Natural killer cell treated with Interleukin-12 subunit alpha and Interleukin-12 subunit beta and Interleukin-15 and Interleukin-18, amount 100 ng/mL, for 72 hours (primary cell): ENCODE measurements at places on chromosomes 2 and 18.

GRCh38 chr2:64168756-64169155 is 24.5 kb upstream of the PELI1 start:
- no peak overlapping the region for H3K27ac ChIP-seq
- no peak overlapping the region for H3K4me3 ChIP-seq
- H3K36me3 ChIP-seq, result no peaks in the 10 kb centered on the region
- DNase-seq, result no peak

DNA sequence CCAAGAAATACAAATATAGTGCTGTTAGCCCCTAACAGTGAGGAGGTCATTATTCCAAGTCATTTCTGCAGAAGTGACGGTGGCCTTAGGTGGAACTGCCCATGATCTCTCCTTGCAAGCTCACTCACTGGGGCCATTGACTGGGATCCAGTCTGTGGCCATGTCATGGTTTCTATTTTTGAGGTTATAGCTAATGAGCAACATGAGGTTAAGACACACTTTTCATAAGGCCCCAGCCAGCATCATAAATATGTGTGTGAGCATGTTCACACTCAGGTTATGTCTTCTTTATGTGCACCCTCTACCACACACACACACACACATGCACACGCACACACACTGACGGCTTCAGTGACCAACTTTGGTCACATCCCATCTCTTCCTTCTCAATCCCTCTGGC is 484 bp downstream of the AFF3 start:
- no peak for DNase-seq
- H3K4me1 ChIP-seq, result peaks cover 19% of the 10 kb centered on the region
- H3K4me3 ChIP-seq, result peak overlapping the region; percentile 60
- peaks cover 47% of the 10 kb centered on the region for H3K27me3 ChIP-seq
- no peaks in the 10 kb centered on the region for H3K36me3 ChIP-seq

DNA sequence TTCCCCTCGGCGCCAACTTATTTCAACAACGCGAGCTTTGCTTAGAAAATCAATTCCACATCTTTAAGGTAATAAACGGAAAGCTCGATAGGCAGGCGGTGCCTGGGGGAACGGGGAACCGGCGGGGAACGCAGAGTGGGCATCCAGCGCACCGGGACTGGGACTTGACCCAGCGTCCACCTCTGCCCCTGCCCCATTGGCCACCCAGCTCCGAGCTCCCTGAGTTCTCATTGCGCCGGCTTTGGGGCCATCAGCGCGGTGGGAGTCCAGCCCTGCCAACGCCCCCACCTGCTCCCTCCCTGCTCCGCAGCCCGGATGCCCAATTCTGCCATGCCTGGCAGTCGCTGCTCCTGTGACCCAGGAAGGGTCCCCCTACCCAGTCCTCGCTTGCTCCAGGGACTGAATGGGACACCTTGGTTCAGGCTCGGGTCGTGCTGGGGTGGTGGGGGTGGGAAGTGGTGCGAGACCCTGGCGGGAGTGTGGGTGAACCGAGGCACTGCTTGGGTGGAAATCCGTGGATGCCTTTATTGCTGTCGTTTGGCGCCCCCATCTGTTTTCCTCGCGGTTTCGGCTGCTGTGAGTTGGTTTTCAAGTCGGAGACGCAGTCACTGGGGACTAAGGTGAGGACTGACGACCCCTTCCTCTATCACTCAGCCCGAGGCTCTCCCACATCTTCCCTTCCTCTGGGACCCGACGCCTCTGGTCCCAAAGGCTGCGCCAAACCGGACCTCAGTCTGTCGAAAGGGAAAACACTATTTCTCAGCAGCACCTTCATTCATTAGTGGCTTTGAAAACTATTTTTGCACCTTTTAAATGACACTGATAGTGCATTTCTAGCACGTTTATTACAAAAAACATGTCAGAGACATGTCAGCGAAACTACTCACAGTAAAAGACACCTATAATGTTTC is 2.4 kb upstream of the EVX2 start:
- no peak overlapping the region for H3K4me3 ChIP-seq
- peaks cover 17% of the 10 kb centered on the region for H3K36me3 ChIP-seq
- no peak for DNase-seq

- H3K4me1 ChIP-seq, result no peaks in the 10 kb centered on the region
- no peak for DNase-seq
- H3K36me3 ChIP-seq, result no peaks in the 10 kb centered on the region
- no peak overlapping the region for H3K27ac ChIP-seq
- H3K4me3 ChIP-seq, result no peak overlapping the region
These were observed 145.7 kb upstream of the GLI2 start for GRCh38 chr2:120589771-120590608.

DNA sequence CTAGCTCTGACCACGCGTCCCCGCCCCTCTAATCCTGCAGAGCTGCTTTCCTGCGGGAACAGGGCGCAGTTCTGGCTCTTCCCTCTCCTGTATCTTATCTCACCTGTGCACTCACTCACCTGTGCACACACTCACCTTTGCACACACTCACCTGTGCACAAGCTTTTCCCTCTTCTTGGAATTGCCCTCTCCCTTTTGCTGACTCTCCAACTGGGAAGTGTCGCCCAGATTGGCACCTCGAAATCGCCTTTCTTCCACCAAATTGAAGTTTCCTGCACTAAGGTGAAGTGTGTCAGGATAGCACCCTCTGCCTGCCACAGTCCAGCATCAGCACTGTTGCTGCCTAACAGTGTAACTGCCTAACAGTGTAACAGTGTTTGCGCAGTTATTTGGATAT is 566 bp upstream of the CMPK2 start:
- H3K27me3 ChIP-seq, result no peaks in the 10 kb centered on the region
- peak overlapping the region; percentile 81 for H3K27ac ChIP-seq
- peaks cover 18% of the 10 kb centered on the region for H3K4me1 ChIP-seq
- peaks cover 6% of the 10 kb centered on the region for H3K36me3 ChIP-seq
- no peak for DNase-seq

DNA sequence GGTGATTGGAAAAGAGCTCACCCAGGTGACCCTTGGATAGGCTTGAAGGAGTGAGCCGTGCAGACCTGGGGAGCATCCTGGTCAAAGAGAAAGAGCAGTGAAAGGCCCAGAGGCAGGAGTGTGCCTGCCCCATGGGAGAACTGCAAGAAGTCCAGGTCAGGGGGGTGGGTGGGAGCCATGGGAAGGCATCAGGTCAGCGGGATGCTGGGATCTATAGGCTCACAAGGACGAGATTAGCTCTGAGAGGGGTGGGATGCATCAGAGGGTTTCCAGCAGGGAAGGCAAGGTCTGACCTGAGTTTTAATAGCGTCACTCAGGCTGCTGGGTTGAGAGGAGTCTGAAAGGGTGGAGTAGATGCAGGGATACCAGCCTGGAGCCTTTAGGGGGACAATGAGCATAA is 158.6 kb downstream of the SMAD7 start:
- DNase-seq, result peak; percentile 15
- no peaks in the 10 kb centered on the region for H3K27me3 ChIP-seq
- H3K36me3 ChIP-seq, result no peaks in the 10 kb centered on the region

- no peaks in the 10 kb centered on the region for H3K36me3 ChIP-seq
- no peak overlapping the region for H3K4me3 ChIP-seq
- H3K27ac ChIP-seq, result no peak overlapping the region
- no peak for DNase-seq
These were observed 135.9 kb downstream of the ABCA12 start for GRCh38 chr2:215002500-215002899.

DNA sequence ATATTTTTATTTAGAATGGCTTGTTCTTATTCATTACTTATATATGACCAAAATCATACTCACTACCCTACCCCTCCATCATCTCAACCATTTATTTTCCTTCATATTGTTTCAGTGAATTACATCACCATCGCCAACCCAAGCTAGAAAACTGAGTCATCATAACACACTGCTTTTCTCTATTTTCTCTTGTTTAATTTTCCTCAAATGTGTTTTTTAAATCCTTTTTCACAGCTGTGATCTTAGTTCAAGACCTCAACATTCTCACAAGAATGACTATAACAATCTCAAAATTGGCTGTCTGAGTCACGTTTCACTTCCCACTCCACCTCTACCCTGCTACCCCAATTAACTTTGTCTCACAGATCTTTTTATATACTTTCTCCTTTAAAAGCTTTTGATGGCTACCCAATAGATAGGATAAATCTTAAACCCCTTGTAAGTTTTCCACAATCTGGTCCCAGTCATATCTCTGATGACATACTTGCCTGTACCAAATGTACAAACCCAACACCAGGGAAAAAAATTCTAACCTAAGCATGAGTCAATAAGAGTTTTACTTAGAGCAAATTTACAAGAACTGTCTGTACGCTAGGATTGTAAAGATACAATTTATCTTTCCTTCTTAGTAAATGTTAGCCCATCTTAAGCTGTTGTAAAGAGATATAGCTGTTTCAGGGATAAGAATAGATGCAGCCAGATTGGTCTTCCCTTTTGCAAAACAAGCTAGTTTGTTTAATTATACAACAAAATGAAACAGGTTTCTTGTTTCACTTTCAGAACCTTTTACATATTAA is 635.1 kb upstream of the SLC39A10 start:
- no peak overlapping the region for H3K4me3 ChIP-seq
- DNase-seq, result no peak
- H3K27ac ChIP-seq, result no peak overlapping the region
- no peaks in the 10 kb centered on the region for H3K4me1 ChIP-seq
- H3K36me3 ChIP-seq, result no peaks in the 10 kb centered on the region

- no peak for DNase-seq
- H3K4me3 ChIP-seq, result no peak overlapping the region
- H3K27ac ChIP-seq, result no peak overlapping the region
- H3K4me1 ChIP-seq, result no peaks in the 10 kb centered on the region
These were observed 495.0 kb downstream of the TMX3 start for GRCh38 chr18:68219872-68220271.

DNA sequence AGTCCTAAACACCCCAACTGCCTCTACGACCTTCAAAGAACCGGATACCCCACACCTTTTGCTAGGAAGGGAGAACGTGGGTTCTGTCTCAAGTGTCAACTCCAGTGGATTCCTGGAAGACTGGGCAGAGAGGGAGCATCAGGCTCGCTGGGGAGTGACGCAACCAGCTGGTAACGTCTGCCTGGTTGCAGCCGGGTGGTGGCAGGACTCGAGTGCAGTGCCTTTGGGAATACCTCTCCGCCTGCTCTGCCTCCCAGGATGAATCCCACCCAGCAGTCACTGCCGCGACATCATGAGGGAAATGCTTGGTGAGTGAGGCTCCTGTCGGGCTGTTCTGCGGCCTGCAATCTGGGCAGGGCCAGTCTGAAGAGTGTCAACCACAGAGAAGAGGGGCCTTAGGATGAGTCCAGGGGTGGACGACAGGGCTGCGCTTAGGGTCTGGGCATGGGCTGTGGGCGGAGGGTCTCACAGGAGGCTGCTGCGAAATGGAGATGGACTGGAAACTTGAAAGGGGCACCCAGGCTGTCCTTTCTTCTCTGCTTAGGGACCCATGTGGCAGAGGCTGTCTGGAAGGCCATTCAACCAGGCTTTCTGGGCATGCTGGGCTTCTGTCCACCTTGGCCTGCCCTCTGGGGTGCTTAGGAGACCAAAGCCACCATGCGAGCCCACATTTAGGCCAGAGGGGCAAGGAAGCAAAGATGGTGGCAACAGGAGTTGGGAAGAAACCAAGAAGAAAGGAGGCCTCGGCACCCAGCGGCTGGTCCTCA is 12.9 kb downstream of the GPR17 start:
- no peak for DNase-seq
- no peak overlapping the region for H3K27ac ChIP-seq

- H3K4me1 ChIP-seq, result no peaks in the 10 kb centered on the region
- peaks cover 43% of the 10 kb centered on the region for H3K27me3 ChIP-seq
- no peaks in the 10 kb centered on the region for H3K36me3 ChIP-seq
- no peak overlapping the region for H3K4me3 ChIP-seq
- no peak overlapping the region for H3K27ac ChIP-seq
- no peak for DNase-seq
These were observed 128.7 kb downstream of the UXS1 start for GRCh38 chr2:106065268-106065982.

GRCh38 chr2:229669841-229670240 is 44.5 kb downstream of the DNER start:
- DNase-seq, result no peak
- H3K27me3 ChIP-seq, result peaks cover 32% of the 10 kb centered on the region

DNA sequence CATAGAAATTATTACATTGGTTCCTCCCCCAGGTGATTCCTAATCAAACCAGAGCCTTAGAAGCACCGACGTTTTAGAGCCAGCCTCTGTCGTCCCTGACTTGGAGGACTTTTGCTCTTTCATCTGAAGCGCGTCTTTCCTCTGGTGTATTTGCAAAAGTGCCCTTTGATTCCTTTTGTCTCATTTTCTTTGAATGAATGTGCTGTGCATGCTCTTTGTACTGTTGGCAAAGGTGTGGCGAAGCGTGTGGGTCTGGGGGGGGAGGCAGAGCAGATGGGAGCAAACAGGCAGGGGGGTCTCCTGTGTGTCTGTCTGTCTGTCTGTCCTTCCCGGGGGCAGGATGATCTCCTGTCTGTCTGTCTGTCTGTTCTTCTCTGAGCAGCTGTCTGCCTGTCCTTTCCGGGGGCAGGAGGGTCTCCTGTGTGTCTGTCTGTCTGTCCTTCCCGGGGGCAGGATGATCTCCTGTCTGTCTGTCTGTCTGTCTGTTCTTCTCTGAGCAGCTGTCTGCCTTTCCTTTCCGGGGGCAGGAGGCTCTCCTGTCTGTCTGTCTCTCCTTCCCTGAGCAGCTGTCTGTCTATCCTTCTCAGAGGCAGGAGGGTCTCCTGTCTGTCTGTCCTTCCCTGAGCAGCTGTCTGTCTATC is 205.5 kb upstream of the MYT1L start:
- H3K27me3 ChIP-seq, result no peaks in the 10 kb centered on the region
- no peak for DNase-seq
- H3K4me3 ChIP-seq, result no peak overlapping the region
- H3K27ac ChIP-seq, result no peak overlapping the region
- H3K4me1 ChIP-seq, result no peaks in the 10 kb centered on the region

GRCh38 chr18:58024139-58024538 is 19.9 kb upstream of the NEDD4L start:
- no peaks in the 10 kb centered on the region for H3K36me3 ChIP-seq
- H3K4me3 ChIP-seq, result no peak overlapping the region
- no peaks in the 10 kb centered on the region for H3K4me1 ChIP-seq
- DNase-seq, result no peak
- H3K27ac ChIP-seq, result no peak overlapping the region
- H3K27me3 ChIP-seq, result peaks cover 6% of the 10 kb centered on the region

DNA sequence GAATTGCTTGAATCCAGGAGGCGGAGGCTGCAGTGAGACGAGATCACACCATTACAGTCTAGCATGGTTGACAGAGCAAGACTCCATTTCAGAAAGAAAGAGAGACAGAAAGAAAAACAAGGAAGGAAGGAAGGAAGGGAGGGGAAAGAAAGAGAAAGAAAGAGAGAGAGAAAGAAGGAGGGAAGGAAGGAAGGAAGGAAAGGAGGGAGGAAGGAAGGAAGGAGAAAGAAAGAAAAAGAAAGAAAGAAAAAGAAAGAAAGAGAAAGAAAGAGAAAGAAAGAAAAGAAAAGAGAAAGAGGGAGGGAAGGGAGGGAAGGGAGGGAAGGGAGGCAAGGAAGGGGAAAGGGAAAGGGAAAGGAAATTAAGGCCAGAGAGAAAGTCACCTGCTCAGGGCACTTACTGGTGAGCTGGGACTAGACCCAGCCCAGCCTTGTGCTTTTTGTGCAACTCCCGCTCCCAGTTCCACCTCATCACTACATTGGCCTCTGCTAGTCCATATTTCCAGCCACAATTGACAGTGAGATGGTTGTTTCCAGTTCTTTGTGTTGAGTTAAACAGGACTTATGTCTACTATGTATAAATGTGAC is 35.7 kb downstream of the MOGAT1 start:
- no peaks in the 10 kb centered on the region for H3K36me3 ChIP-seq
- H3K27me3 ChIP-seq, result peaks cover 22% of the 10 kb centered on the region
- no peaks in the 10 kb centered on the region for H3K4me1 ChIP-seq
- no peak for DNase-seq
- no peak overlapping the region for H3K4me3 ChIP-seq
